ENCODE measurements at places on chromosomes 3 and 15.

DNA sequence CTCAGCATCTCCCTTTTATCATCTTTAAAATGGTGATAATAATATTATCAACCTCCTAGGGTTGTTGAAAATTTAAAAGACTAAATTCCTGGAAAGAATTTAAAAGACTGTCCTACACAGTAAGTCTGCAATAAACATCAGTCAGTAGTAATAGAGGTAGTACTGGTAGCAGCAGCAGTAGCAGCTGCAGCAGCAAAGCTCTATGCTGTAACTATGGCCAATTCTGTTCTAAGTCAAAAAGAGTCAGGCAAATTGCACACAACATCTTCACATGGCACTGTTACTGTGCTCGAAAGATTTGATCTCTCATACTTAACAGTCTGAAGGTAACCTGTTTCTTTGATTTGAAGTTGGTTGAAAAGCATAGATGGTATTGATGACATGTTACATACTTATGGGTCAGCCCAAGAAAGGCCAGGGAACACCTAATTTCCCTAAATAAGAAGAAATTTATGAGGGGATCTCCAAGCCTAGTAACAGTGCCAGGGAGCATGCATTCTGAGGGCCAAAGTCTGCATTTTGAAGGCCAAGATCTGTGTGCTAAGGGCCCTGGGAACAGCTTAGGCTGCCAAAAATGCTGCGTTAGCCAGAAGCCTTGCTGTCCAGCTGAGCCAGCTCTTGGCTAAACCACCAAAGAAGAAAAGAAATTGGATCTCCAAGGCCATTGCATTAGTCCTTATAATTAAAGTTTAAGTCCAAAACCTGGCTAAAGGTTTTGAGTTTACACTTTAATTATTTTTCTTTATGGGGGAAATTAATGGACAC, 68.2 kb downstream of the SIDT1 start:
- DNase-seq = no peak

DNA sequence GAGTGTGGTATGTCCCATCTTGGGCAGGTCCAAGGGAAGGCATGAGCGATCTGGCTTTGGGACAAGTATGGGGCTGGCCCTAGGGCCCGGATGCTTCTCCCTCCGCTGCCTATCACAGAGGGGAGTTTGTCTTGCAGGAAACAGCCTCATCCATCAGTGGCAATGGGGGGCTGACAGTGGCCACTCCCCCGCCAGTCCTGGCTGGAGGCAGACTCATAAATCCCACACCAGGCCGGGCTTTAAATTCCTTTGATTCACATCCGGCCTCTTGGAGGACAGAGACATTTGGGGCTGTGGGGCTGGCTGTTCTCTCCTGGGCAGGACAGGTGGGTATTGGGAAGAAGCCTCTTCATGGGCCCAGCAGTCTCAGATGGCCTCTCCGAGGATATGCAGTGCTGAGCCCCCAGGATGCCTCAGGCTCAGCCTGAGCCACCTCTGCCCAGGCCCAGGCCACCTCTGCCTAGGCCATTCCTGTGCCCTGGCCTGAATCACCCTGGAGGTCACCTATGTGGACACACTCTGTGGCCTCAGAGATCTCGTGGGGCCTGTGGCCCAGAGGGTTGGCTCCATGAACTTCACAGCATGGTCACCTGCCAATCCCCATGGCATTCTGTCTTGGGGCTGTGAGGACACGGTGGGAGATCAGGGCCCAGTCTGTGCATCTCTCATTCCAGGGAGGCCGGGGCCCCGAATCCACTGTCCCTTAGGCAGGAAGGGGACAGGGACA, 84.2 kb upstream of the GOLGA6L4 start:
- no peak for DNase-seq

- no peak for DNase-seq
Measured at GRCh38 chr3:53169045-53169831, 8.2 kb downstream of the PRKCD start.

- DNase-seq = no peak
Measured at GRCh38 chr3:50304601-50305000, 1.2 kb upstream of the HYAL1 start.

DNA sequence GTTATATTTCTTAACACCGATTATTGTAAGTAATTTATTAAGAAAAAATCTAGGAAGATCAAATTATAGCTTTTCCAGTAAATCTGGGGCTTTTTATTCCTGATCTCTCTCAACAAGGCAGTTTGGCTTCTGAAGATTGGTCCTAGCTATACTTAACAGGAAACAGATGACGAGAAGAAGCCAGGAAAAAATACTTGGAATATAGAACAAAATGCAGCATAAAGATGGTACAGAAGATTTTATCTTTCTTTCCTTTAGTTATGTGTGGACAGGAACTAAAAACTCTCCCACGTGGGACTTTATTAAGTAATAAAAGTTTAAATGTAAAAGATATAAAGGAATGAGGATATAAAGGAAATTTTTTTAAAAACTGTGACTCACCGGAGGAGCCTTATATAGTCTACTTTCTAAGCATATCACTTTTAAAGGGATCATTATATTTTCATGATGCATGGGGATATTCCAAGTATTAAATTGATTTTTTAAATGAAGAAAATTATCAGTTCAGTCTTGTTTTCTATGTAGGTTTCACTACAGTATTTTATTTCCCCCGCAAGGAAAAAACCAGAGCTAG, 8.2 kb downstream of the B3GNT5 start:
- no peak for DNase-seq

GRCh38 chr3:167835953-167836352, 100.4 kb downstream of the SERPINI1 start:
- no peak for DNase-seq

DNA sequence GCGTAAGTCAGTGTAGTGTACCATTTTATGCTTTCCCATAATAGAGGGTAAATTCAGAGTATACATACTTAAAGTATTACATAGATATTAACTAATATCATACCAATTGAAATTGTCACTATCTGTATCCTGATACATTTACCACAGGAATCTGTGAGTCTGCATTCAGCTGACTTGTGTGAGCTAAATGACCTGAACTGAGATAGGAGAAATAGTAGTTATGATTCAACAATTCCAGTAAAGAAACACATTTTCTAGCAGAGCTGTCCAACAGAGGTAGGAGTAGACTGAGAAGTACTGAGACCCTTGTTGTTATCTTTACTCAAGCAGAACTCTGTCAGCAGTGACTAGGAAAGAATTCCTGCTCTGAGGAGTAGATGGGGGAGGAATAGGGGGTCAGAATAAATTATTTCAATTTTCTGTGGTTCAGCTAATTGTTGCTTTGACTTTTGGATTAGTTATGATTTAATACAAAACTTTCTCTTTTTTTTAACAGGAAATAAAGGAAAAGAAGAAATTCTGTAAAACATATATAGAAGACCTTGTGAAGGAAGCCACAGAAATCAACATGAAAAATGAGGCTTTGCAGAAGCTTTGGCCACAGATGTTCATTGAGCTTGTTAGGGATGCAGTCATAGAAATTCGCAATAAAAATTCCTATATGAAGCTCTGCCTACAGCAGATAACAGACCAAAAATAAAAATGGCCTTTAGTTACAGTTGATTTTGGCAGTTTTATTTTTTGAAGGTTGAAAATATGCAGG, 66.2 kb upstream of the THSD4 start:
- DNase-seq = peak; percentile 76

GRCh38 chr3:105580296-105580965, 213.7 kb downstream of the ALCAM start:
- DNase-seq = peak; percentile 45

GRCh38 chr3:198076722-198077308, 116.8 kb downstream of the LMLN start:
- no peak for DNase-seq

DNA sequence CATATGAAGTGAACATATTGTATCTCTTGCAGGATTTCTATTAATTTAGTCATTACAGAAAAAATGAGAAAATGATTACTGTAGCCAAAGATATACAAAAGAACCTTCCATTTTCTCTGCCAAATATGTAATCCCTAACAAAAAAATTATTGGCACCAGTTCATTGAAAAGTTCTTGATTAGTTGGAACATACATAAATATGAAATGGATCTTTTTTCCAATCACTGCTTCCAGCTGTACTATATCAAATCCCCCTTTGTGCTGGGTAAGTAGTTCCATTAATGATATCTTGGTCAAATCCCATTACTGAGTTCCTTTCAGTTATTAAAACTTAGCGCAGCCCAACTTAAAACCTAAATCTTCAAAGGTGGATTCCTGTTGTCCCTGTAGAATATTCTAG, 263.8 kb downstream of the SLC9A9 start:
- no peak for DNase-seq

DNA sequence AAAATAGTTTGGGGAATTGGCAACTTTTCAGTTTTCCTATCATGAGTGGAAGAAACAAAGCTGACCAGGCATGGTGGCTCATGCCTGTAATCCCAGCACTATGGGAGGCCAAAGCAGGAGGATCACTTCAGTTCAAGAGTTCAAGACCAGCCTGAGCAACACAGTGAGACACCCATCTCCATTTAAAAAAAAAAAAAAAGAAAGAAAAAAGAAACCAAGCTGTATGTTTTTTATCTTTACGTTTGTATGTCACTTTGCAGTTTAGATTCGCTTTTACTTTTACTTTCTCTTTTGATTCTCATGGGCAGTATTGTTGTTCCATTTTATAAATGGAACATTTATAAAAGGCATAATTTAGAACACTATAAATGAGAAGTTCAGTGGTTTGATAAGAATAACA, 31.2 kb upstream of the TNIK start:
- no peak for DNase-seq

GRCh38 chr3:97684490-97684889, 80.1 kb upstream of the ARL6 start:
- DNase-seq = no peak

- no peak for DNase-seq
Measured at GRCh38 chr3:17626395-17626794, 116.0 kb downstream of the TBC1D5 start.

DNA sequence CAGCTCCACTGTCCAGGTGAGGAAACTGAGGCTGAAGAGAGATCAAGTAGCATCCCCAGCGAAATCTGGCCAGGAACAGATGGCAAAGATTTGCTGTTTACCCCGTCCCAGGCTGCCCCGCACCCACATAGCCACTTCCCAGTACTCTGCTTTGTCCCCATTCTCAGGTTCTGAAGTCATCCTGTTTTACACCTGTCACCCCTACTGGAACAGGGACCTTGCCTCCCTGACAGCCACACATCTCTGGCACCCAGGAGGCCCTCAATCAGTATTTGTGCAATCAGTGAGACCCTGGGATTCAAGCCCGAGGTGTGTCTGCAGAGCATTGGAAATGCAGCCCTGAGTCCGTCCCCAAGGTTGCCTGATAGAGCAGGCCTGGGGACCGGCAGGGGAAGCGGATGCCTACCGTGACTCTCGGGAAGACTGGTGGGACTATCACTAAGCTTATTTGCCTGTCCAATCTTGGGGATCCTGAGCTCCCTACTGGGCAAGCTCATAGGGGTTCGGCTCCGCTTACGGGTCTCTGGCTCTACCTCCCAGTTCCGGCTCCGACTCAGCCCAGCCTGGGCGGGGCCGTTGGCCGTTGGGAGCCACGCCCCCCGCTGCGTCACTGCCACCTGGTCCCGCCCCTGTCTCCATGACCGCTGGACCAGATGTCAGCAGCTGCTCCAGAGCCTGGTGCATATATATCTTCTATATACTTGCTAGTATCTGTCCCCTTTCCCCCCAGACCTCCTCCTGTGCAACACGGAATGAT, 17.5 kb upstream of the FANCD2 start:
- DNase-seq = peak; percentile 91

GRCh38 chr3:156317462-156318074, 197.2 kb downstream of the KCNAB1 start:
- peak; percentile 17 for DNase-seq

DNA sequence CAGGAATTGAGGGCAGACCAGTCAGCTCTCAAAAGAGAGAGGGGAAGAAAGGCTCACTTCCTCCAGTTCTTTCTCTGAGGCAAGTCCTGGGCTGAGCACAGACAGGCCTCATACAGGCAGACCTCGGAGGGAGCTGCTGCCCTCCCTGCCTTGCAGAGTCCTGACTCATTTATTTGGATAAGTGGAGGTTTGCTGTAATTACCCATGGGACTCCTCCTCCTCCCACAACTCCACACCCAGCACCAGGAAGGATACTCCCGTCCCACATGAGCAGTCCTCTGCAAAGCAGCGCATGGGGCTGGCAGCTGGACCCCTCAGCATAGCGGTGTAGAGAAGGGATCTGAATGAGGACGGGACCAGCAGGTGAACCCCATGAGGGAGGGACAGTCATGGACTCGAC, 13.4 kb upstream of the SCN10A start:
- DNase-seq = peak; percentile 87

- DNase-seq = peak; percentile 4
Measured at GRCh38 chr3:115885621-115886020, 262.3 kb downstream of the GAP43 start.

DNA sequence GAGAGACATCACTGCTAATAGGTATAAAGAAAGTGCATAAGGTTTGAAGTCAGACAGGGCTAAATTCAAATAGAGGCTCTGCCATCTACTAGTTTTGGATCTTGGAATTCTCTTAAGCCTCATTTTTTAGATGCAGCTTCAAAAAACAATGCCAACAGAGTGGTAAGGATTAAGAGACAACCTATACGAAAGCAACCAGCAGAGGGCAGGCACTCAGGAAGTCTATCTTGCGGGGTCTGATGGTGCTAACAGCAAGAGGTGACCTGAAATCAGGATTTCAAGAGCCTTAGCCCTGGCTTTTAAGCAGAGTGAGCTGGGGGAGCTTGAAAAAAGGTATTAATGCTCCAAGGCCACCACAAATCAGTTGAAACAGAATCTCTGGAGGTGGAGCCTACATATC, 40.7 kb downstream of the LDHAL6B start:
- DNase-seq = peak; percentile 74

GRCh38 chr15:84749111-84749991, 959 bp downstream of the ZNF592 start:
- DNase-seq = peak; percentile 45

DNA sequence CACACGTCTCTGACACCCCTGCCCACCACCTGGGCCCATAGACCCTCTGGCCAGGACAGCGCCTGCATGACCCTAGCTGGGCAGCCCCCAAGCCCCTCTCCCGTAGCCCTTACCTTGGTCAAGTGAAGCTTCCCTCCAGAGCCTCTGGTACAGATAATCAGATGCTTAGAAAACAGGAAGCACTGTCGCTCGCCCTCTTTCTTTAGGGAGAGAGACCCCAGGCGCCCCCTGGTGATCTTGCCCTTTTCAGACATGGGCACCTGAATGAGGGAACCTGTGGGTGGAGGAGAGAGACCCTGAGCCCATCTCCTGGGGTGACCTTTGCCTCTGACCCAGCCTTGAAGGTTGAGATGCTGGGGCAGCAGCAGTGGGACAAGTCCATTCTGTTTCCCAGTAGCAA, 65.4 kb downstream of the RASGRF1 start:
- no peak for DNase-seq
